ENCODE measurements at places on chromosomes 13 and 19.
A peak's percentile ranks its signal among the peaks of the same experiment; 100 is the strongest.

GRCh38 chr13:51235186-51235585 is 13.0 kb downstream of the FAM124A start:
- no peak for DNase-seq

- no peak for DNase-seq
Measured at GRCh38 chr19:682678-683320, 6.6 kb downstream of the FSTL3 start.

DNA sequence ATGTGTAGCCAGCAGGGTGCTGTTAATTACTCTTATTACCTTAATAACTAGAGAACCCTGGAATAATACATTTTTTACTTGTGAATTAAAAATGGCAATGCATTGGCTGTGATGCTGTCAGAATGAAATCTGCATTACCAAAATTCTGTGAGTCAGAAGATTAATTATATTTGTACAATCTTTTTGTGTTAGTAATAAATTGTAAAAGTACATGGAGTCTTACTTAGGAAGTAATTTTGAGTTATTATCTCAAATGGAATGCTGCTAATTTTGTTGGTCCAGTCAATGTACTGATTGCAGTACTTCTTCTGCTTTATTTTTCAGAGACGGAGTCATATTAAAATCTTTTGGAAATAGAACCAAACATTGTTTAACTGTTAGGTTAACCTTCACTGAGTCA is 152.0 kb upstream of the SLC10A2 start:
- no peak for DNase-seq

GRCh38 chr13:52159159-52159982 is at the start of gene NEK3:
Gene NEK3, minus strand, starts transcription at chr13:52159597. Its CDS starts 3,406 bp downstream, at chr13:52156191.
- peak; percentile 37 for DNase-seq

GRCh38 chr19:18704971-18705370 is 21.5 kb downstream of the CRTC1 start:
- no peak for DNase-seq

DNA sequence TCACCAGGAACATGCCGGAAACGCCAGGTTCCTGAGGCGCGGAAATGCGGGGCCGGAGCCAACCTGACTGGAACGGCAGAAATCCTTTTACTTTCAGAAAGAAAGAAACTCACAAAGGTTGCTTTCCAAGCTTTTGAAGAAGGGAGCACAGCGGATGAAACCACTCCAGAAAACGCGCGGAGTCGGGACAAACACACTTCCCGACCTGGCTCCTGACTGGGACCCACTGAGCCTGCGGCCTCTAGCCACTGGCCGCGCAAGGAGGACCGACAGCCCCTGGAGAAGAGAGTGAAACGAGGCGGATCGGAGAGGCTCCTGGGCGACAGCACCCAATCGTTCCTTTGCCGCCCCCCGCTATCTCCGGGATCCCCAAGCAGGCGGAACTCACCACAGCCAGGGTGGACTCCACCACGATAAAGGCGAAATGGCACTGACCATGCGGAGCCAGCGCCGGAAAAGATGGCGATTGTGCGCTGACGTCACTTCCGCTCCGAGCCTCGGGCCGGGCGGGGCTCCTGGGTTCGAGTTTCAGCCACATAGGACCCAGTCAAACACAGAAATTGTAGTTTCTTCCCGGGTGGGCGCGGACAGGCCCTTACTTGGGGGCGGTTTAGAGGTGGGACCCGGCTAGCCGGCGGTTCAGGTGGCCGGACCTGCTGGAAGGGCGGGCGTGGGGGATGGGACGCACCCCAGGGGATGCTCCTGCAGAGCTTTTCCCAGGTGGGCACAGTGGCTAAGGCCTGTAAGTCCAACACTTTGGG is at the start of gene ZNF121:
TSS of gene ZNF121 (minus strand) at position 432 of the 761 bp plus-strand sequence. CDS start 16,407 bp downstream, outside the sequence.
- peak; percentile 67 for DNase-seq
